ENCODE measurements at places on chromosomes 1 and 21.

DNA sequence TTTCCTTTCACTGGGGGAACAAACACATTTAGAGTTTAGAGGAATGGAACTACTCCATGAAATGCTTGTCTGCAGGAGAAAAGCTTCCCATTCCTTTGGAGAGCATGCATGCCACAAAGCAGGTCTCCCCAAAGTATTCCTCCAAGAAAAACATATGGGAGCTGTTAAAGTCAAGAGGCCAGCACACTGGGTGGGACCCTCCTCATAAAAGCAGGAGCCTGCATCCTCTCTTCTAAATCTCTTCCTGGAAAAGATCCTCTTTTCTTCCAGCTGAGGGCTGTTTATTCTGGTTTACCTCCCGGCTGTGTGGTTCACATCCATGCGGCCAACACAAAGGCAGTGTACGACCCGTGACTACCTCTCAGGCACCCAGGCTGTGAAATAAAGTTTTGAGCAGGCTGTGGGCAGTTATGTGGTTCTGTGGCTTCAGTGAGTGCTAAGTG is 103.4 kb downstream of the TENT5C start:
- DNase-seq = no peak

GRCh38 chr1:30754684-30755171 is 2.8 kb downstream of the LAPTM5 start:
- no peak for DNase-seq

DNA sequence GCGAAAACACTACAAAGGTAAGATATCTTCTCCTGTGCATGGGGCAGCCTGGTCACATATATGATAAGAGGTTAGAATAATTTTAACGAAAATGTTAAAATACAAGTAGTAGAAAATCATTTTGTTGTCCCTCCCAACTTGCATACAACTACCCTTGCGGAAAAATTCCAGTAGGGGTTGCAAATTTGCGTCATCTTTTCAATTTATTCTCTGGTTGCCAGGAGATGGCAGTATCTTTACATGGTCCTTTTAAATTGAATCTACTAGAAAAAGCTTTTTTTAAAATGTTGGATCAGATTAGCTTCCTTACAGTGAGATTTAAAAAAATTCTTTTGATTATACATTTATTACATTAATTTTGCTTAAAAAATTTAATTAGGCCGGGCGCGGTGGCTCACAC is 10.9 kb downstream of the S100PBP start:
- DNase-seq = no peak

GRCh38 chr1:70970407-70970806 is 77.2 kb downstream of the PTGER3 start:
- DNase-seq = no peak

GRCh38 chr1:183633676-183634343 is 1.8 kb downstream of the ARPC5 start:
- DNase-seq = no peak

- DNase-seq = no peak
Measured at GRCh38 chr1:165695031-165695430, 3.3 kb downstream of the ALDH9A1 start.

DNA sequence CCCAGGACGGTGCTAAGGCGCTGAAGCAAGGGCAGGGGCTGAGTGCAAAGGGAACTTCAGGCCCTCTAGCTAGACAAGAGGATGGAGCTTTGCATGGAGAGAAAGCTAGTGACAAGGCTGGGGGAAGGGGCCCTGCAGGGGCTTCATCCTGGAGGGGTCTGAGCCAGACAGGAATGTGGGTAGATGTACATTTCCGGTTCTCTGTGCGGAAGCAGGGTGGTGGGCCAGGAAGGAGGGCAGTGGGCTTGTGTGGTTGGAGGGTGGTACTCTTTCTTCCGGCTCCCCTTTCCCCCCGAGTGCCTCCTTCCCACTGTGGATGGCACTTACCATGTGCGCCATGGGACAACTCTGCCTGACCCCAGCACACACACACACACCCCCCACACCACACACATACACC is 1.5 kb downstream of the KISS1 start:
- DNase-seq = no peak

DNA sequence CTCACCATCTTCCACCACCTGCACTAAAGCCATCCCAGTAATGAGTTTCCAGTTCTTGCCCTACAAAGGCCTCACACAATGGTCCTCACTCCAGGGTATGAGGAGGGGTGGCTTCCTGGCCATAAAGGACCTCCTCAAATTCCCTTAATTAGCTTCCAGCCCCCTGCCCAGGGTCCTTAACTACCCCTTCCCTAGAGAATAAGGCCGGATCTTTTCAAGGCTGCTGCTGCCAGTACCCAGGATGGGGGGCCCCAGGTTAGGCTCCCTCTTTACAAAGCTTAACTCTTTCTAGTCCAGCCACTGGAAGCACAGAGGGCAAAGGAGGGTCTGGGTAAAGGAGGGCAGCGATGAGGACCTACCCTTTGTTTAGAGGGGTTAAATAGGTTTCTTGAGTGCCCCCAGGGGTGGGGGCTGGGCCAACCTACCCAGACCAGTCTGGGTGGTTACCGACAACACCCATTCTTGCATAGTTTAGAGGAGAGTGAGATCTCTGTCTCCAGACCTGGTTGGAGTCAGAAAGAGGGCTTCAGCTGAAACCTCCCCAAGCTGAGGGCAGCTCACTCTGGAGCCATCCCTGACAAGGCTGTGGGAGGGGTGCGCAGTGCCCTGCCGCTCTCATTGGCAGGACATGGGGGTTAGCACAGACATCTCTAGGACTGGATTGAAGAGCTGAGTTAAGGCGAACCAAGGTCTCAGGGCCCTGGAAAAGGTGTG is 7.1 kb downstream of the BLACAT1 start:
- DNase-seq = no peak

DNA sequence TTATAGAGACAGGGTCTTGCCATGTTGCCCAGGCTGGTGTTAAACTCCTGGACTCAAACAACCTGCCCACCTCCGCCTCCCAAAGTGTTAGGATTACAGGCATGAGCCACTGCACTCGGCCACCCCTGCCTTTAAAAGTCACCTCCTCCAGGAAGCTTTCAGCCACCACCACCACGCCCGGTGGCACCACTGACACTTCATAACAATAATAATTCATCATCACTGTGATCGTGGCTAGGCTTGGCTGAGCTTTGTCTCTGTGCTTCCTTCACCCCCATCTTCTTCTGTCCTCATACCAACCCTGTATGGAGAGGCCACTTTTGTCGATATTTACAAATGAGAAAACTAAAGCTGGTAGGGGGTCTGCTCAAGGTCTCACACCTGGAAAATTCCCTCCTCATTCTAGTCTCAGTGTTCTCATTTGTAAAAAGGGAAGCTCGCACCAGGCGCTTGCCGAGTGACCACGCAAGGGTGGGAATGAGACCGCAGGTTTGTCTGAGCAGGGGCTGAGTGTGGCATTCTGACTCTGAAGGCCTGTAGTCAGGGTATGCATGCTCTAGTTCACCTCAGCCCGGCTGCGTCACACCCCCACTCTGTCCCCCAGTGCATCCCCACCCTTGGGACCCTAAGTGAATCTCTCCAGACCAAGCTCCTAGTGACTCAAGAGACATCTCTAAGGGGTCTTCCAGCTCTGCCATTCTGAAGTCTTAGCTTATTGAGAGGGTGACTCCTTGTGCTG is 12.9 kb upstream of the EPHA2 start:
- no peak for DNase-seq

GRCh38 chr1:4327142-4327541 is 327.3 kb upstream of the AJAP1 start:
- no peak for DNase-seq

DNA sequence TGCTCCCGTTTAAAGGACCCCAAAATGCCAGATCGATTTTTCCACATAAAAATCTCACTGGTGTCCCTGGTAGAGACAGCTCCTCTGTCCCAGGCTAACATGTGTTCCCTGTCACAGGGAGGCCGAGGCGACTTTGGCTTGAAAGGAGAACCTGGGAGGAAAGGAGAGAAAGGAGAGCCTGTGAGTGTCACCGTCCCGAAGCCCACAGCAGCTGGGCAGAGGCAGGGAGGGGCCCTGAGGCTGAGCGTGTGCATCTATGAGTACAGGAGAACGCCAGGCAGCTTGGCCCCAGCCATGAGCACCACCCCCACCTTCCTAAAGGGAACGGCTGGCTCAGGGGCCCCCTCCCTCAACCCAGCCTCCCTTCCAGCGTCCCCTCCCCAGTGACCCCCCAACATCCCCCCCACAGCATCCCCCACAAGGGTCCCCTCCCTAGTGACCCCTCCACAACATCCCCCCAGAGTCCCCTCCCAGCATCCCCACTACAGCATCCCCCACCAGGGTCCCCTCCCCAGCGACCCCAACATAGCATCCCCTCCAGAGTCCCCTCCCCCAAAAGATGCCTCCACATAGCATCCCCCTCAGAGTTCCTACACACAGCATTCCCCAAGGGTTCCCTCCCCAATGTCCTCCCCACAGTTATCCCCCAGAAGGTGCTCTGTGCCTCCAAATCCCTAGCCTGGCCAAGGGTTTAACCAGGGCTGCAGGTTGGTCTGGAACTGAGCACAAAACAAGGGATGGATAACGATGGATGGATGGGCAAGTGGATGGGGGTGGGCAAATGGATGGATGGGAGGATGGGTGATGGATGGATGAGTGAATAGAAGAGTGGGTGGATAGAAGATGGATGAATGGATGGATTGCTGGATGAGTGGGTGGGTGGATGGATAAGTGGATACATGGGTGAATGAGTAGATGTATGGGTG is 25.1 kb downstream of the COL6A2 start:
- no peak for DNase-seq

DNA sequence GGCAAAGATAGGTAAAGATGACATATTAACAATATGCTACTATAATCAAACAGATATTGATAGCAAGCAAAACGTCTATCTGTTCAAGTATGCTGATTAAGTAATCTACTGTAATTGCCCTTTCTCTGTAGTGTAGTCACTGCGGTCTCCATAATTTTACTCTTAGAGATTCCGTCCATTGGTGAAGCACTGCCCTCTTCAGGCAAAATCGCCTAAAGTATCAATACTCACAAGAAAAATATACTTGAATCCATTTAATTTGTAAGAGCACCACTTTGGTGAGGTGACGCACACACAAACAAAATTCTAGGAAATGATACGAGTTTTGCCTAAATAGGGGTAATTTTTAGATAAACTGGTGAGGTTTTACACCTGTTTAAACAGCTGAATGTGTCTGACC is 434.6 kb upstream of the CHRM3 start:
- no peak for DNase-seq

GRCh38 chr1:40848530-40849189 is 13.5 kb downstream of the CITED4 start:
- DNase-seq = no peak

DNA sequence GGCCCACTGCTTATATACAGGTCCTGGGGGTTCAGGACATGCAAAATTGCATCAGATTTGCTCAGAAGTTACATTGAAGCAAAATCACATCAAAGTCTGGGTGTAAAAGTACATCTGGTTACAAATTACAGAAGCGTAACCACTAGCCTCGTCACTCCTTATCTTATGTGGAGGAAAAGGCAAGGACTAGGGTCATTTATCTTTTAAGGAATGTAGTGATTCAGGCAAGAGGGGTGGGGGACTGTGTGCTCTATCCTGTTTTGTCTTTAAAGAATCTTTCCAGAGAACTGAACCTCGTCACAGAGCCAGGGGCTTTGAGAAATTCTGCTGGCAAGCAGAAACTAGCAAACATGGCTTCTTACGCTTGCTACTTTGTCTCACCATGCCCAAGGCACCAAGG is 61.1 kb upstream of the RAB4A start:
- DNase-seq = no peak

- no peak for DNase-seq
Measured at GRCh38 chr1:223453902-223454301, 60.7 kb downstream of the CCDC185 start.

DNA sequence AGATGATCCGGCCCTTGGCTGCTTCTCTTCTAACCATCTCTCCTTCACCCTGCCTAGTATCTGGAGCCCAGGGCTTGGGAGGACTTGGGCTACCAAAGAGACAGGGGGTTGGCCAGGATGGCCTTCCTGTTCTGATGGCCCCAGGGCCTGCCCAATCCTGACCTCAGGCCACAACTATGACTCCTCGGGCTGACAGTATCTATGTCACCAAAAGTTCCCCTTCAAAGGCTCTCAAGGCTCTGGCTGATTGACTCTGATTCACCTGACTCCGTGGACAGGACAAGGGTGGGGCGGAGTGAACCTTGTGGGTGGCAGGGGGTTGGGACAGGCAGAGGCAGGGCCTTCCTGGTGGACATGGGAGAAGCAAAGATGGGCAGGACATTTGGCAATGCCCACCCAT is 12.7 kb downstream of the MEF2D start:
- no peak for DNase-seq

DNA sequence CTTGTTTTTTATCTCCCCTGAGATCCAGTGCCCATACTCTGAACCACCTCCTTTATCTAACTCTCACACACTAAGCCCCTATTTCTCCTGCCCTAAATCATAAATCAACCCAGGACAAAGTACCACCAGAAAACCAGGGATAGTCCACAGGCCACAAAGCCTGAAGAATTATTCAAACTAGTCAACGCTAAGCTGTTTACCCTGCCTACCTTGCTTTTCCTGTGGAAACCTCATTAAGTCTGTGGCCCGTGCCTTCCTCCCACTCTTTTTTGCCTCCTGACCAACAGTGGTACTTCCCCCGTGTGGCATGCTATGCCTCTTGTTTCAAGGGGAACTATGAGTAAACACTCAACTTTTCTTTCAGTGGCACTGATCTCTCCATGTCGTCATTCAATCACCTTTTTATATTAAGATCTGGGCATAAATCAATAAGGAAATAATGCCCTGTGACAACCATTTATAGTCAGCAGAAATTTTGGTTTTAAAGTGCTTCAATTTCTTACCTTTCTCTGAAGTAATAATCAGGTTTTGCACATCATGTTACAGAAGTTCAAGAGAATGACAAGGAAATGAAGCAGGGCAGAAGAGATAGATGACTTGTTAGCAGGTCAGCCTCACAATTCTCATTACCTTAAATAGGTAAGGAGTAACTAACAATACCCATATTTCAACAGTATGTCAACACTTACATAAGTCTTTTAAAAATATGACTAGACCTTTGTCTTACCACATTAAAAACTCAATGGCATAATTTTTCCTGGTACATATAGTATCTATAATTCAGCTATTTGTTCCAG is 32.1 kb downstream of the EYA3 start:
- DNase-seq = peak; percentile 31

DNA sequence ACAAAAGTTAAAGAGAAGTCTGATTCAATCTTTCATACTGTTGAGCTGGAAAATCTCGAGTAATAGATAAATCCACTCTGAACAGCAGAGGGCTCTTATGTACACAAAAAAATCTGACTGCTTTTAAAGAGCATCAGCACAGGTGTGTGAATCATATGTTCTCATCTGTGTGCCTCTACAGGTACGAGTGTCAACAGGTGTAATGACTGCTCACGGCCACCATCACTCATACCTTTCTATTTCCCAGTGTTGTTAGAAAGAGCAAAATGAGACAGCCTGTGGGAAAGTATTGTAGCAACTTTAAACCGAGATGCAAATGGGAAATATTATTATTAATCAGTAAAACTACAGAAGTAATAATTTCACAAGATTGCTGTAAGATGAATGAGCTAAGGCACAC is 49.0 kb upstream of the SCAF4 start:
- no peak for DNase-seq

All from stimulated activated CD4-positive, alpha-beta T cell treated with anti-CD3 and anti-CD28 coated beads, Interleukin-12 subunit alpha, Interleukin-12 subunit beta, amount 100 ng/mL, for 24 hours (primary cell).